ELF-1 (cell line): ENCODE measurements at places on chromosomes 7 and 10.

- DNase-seq: no peak
Observed at GRCh38 chr10:84084342-84084741, 55.0 kb upstream of the GHITM start.

GRCh38 chr7:86598311-86598710, 45.4 kb upstream of the GRM3 start:
- peak; percentile 81 for DNase-seq

GRCh38 chr7:93150200-93150835, 2.1 kb upstream of the SAMD9L start:
- DNase-seq: no peak

DNA sequence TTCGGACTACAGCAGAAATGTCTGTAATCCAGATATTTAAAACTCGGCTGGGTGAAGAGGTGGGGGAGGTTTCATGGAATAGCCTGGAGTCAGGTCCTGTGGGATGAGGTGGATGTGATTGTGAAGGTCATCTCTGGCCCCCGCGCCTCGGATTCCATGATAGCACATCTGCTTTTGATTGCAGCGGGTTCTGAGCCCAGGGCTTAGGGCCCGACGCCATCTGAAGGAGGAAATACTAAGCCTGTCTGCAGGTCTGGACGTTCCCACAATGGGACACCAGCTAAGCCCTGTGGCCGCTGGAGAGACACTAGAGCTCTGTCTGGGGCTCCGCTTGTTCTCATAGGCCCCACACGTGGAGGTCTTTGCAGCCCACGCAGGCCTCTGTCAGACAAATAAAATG, 328.7 kb downstream of the CXCL12 start:
- no peak for DNase-seq

DNA sequence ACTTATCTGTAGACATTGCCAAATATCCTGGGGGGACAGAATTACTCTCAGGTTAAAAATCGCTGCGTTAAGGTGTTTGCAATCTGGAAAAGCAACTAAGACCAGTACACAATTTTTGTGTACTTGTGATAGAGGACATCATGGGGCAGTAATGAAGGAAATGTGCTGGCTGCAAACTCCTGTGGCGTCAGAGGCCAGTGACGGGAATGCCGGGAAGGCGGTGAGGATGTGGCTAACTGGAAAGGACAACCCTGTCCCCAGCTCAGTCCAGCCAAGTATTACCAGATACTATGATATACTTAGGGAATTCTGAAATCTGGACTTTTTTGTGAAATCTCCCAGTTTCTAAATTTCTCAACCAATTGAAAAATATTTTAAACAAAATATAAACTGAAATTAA, 103.1 kb upstream of the NANOS1 start:
- no peak for DNase-seq

GRCh38 chr10:3054851-3055199, 12.5 kb upstream of the PFKP start:
- DNase-seq: no peak

DNA sequence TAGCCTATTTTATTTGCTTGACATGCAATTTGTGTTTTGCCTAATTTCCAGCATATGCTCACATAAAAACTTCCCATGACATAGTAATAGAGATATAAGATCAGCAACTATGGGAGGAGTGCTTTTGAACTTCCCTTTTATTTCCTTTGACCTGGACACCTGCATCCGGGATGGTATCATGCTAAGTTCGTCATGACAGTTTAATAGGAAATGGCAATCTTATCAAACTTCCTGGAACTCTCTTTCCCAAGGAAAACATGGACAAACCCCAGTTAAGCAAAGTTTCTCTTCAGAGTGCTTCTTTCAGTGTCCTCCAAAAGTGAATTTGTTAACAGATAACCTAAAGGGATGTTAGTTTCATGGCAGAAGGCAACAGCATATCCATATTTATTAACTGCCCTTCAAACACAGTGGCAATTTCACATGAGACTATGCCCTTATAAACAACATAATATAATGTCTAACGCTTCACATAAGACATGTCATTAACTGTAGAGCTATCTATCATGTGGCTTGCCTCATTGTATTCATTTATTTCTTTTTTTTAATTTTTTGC, 474.7 kb upstream of the SEMA3A start:
- DNase-seq: no peak

GRCh38 chr10:6737080-6737641, 157.1 kb upstream of the PRKCQ start:
- peak; percentile 23 for DNase-seq

DNA sequence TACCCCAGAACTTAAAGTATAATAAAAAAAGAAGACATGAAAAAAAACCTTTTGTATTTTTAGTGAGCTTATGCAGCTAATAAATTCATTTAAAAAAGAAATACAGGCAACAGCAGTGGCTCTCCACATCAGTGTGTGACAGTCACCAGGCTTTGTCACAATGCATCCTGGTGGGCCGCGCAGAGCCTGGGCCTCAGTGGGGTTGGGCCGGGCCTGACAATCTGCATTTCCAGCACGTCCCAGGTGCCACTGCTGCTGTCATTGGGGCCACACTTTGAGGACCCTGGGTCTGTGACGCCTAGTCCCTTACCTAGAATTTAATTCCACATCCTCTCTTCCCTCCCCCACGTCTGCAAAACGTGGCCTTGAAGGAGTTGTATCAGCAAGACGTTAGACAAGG, 284.5 kb downstream of the ADARB2 start:
- DNase-seq: no peak

GRCh38 chr10:31129271-31129670, 97.6 kb upstream of the ZNF438 start:
- peak; percentile 62 for DNase-seq

DNA sequence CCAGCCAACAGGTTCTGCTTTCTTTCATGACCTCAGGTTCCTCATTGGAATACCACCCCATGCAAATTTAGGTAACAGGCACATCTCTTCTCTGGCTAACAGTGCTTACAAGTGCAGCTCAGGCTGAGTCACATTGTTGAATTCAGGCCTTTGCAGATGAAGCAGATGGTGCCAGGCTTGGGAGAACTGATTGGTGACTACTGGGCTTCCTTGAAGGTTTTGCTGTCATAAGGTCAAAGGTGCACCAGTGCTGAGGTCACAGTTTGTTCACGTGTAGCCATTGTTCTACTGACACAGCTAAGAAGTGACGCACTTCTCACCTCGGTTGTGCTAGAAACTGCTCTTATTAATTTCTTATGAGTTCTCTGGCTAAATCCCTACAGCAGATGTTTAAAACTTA, 128.6 kb upstream of the BMPER start:
- DNase-seq: no peak

DNA sequence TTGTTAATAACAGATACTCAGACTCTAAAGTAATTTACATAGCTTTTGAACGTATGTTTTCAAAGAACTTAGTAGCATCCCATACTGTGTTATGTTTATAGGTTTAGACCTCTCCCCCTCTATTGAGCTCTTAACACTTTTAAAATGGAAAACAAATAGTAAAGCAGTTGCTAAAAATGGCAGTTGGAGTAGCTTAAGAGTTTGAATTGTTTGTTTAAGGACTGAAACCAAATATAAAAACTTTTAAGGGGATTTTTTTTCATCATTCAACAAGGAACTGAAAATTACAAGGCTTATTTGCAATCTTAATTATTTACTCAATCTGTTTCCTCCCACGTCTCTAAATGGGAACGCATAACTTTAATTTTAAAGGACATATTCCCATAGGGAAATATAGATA, 1.6 kb upstream of the SPAG6 start:
- DNase-seq: no peak

DNA sequence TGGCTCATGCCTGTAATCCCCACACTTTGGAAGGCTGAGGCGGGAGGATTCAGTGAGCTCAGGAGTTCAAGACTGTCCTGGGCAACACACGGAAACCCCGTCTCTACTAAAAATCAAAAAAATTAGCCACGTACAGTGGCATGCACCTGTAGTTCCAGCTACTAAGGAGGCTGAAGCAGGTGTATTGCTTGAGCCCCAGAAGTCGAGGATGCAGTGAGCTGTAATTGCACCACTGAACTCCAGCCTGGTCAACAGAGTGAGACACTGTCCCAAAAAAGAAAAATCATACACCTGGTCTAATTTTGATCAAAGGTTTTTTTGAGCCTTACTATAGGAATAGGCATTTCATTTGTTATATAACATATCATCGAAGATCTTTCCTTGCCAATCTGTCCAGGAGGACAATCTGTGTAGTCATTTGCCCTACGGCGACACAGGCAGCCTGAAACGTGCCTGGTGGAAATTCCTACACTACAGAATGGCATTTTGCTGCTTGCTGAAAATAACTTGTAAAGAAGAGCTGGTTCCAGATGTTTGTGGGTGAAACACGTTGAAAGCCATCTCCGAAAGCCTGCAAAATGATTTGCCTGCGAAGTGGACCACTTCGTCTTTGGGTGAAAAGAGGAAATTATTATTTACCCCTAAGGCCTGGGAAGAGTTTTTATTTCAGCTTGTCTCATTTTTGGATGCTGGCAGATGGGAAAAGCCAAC, 31.3 kb upstream of the GDI2 start:
- no peak for DNase-seq

DNA sequence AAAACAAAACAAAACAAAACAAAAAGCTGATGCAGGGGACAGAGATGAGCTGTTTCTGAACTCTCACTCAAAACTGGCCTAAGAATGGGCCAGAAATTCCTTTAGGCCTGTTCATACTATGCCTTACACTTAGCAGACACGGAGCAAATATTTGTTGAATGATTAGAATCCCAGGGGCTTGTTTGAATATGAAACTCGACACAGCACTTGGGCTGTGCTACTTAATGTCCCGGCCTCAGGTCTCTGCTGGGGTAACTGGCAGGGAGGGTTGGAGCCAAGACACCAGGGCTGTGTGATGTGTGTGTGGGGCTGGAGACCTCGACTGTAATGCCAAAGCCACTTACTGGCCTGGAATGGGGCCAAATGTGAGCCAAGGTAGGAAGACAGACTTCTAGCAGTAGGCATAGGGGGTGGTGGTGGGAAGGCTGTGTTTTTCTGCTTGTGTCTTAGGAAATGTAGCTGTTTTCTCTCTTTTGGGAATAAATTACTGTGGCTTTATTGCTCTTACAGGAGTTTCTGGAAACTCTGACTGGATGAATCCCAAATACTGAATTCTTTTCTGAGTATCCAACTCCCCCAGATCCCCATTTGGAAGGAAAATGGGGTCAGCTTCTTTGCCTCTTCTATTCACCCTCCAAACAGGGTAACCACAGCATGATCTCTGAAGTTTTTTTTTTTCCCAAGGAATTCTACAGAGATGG, 66.7 kb downstream of the EMX2 start:
- no peak for DNase-seq

DNA sequence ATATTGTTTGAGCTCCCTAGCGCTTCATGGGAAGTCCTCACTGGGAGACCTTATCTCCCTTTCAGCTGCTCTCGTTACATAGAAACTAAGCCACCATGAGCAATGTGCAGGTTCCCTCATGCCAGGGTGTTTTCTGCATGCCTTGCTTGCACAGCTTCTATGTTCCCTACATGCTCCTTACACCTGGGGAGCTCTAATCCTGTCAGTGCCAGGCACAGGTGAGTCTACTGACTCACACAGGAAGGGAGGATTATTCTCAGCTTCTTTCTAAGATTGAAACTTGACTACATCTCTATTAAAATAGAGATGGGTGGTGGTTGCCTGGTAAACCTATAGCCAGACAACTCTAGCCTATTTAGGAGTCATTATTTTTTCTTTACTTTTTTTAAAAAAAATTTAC, 375.7 kb upstream of the CDC14C start:
- no peak for DNase-seq
